ENCODE measurements at places on chromosomes 11 and 22. TPM values are rescaled to one million over a fixed set of nuclear protein-coding genes. Genes with fewer than 3 reads are reported as not detected.
A peak's percentile ranks its signal among the peaks of the same experiment; 100 is the strongest.

Gene UQCC3
- 2.8 TPM for polyA plus RNA-seq

DNA sequence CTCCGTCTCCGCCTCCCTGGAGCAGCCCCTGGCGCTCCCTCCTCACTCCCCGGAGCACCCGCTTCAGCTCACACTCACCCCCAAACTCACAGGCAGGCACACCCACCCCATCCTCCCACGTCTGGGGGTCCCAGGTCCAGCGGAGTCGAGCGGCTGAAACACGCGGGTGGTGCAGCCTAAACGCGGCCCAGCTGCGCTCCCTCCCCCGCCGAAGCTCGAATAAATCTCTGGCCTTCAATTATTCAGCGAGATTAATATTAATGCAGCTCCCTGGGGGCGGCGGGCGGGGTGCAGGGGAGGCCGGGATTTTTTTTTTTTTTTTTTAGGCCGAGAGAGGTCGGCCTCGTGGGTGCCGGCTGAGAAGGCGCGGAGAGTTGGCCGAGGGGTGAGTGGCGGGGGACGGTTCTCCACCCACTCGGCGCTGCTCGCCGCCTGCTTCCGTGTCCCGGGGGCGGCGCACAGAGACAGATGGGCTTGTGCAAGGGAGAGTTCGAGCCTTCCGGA, 524 bp upstream of the SLC1A2 start:
- H3K27me3 ChIP-seq = peaks cover 27% of the 10 kb centered on the region
- H3K27ac ChIP-seq = no peak overlapping the region
- DNase-seq = peak; percentile 8
- H3K36me3 ChIP-seq = no peaks in the 10 kb centered on the region
- peak overlapping the region; percentile 51 for H3K4me3 ChIP-seq

- no peak for DNase-seq
- no peaks in the 10 kb centered on the region for H3K36me3 ChIP-seq
- no peak overlapping the region for H3K4me3 ChIP-seq
- H3K27ac ChIP-seq = no peak overlapping the region
- H3K27me3 ChIP-seq = no peaks in the 10 kb centered on the region
These were observed 1862.9 kb upstream of the RAG2 start for GRCh38 chr11:38460896-38461295.

DNA sequence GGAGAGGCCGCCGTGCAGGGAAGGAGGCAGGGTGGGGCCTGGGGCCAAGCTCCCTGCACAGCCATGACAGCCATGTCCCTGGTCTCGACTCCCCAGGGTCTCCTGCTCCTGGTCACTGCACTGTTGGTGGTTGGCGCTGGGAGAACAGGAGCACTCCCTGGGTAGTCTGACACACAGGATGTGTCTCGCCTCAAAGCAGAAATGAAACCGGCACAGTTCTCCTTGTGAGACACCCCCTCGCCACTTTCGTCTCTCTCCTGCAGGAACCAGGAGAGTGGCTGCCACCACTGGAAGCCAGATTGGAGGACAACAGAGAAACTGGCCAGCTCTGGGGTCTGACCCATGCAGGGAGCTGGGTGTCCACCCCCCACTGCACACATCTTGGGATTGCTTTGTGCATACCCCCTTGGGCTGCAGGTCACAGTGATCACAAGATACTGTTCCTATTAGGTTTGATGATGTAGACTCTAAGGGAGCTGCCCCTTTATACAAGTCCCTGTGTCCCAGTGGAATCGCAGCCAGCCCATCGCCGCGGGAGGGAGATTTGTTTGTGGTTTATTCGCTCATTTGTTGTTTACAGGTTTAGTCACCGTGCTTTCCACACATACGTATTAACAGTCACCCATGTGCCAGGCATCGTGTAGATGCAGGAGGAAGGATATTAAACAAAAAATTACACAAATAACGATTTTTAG, 27.0 kb upstream of the YWHAH start:
- H3K4me3 ChIP-seq = no peak overlapping the region
- DNase-seq = peak; percentile 60
- H3K27me3 ChIP-seq = no peaks in the 10 kb centered on the region
- peaks cover 1% of the 10 kb centered on the region for H3K36me3 ChIP-seq
- H3K27ac ChIP-seq = no peak overlapping the region

All from B cell (primary cell).